ENCODE measurements at places on chromosomes 4 and X.
A peak's percentile ranks its signal among the peaks of the same experiment; 100 is the strongest.

GRCh38 chr4:21469438-21470300 is 478.9 kb downstream of the KCNIP4 start:
- DNase-seq: no peak

DNA sequence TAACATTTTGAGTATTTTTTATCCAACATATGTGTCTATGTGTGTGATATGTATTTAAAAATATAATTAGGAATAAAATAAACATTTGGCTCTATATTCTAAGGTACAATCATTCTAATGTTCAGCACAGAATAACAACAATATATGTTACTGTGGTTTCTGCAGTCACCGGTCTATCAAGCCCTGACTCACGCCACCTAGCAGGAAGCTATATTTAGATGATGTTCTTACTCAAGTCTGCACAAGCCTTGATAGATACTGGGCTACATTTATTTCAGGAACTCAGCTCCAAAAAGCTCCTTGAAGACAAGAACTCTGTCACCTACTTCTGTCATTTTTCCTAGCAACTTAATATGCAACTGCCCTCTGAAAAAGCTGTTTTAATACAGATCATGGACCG is 152.0 kb upstream of the FTHL17 start:
- DNase-seq: no peak

DNA sequence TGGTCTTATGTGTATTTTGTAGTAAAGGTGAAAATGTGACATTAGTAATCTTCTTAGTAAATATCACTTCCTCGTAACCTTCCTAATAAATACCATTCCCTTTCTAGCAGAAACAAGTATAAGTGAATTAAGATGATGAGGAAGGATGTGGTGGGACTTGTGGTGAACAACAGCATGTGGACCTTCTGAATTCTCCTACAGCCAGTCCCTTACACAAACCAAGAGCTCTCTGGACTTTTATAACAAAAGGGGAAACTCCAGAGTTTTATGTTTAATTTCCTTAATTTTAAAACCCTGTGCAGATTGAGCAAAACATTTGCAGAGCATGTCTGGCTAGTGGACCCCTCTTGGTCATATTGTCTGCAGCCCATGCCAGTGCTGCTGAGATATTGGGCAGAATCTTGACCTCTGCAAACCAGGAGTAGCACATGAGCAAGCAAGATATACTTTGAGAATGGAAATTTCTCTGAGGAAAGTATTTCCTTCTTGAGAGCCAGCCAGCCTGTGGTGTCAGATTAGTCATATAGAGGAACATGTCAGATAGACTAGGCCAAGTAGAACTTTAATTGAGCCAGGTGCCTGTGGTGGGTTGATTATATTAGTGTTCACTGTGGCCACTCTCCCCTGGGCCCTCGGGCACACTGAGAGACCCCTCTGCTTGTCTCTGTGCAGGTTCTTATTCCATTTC is 328.2 kb downstream of the DKK2 start:
- DNase-seq: no peak

DNA sequence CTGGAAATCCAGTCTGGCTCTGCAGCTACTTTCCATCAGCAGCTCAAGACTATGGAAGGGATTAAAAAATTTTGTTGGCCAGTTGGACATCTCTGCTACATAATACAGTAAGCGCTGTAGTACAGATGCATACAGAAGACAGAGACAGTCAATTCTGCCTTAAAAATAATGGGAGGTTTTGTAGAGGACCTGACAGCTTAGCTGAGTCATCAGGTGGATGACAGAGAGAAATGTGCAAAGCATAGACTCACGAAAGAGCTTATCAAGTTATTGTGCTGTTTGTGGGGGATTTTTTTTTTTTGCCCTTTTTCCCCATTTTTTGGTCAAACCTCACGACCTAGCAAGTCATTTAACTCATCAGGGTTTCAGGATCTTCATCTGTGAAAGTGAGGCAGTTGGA is 149.0 kb upstream of the SCML1 start:
- no peak for DNase-seq

DNA sequence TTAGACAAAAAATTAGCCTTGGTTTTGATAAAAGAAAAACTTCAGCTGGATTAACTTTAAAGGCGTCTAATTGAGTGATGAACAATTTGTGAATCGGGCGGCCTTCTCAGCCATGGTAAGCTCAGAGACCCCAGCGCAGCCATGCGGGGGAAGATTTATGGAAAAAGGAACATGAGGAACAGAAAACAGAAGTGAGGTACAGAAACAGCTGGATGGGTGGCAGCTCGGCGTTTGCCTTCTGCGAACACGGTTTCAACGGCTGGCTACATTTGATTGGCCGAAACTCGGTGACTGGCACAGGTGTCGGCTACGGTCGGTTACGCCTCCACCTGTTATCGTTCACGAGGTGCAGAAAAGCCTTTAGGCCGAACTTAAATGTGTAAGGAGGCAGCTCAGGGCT is 401.4 kb upstream of the FAT1 start:
- DNase-seq: no peak

- DNase-seq: no peak
Observed at GRCh38 chr4:40856840-40857362, 107.1 kb downstream of the NSUN7 start.

GRCh38 chr4:122614621-122615020 is 6.2 kb downstream of the IL21 start:
- no peak for DNase-seq

GRCh38 chrX:154321594-154321993 is 26.0 kb downstream of the TKTL1 start:
- DNase-seq: no peak

DNA sequence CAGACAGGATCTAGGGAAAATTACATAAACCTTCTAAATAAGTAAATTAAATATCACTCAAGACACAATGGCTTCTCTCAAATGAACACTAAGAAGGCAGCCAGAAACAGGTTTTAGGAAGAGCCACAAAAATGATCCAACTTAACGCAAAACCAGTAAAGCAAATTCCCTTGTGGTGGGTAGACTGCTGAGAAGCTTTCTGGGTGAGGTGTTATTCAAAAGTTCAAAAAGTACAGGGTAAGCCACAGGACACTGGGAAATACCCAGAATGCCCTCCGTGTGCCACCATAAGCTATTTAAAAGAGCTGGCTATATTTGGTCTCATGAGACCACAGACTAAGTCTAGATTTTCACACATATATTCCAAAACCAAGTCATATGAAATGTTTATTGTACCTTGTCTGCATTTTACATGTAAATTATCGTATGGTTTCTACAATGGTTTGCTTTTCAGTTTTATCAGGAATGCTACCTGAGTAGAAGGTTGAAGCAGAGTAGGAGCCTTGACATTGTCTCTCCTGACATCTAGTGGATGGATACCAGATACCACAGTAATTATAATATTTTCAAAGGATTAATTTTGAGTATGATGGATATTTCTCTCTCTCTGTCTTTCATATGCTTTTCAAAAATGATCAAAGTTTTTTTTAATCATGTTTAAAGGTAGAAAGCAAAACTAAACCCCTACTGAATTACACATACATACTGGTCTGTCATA is 109.3 kb upstream of the KLHL13 start:
- no peak for DNase-seq

- DNase-seq: peak; percentile 33
Observed at GRCh38 chr4:28966982-28967381, 1753.2 kb upstream of the PCDH7 start.

GRCh38 chr4:74415602-74416300 is 29.2 kb upstream of the AREG start:
- no peak for DNase-seq

DNA sequence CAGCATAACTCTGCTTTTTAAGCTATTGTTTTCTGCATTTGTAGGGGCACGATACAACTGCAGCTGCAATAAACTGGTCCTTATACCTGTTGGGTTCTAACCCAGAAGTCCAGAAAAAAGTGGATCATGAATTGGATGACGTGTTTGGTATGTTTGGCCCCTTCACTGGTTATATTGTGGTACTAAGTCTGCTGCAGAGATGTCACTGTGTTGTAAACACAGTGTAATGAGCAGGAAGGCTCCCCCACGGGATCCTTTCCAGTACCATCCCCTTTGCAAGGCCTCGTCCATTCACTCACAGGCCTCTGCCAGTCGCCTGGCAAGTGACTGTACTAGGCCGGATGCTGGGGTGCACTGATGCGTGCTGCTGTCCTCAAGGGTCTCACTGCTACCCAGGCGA is 13.8 kb downstream of the CYP4V2 start:
- DNase-seq: no peak

- DNase-seq: no peak
Observed at GRCh38 chrX:13742397-13743176, 8.0 kb downstream of the OFD1 start.

- no peak for DNase-seq
Observed at GRCh38 chr4:155032521-155033229, 175.8 kb upstream of the NPY2R start.

- DNase-seq: no peak
Observed at GRCh38 chr4:150315175-150315574, 236.9 kb downstream of the DCLK2 start.

GRCh38 chr4:56723201-56723605 is 42.1 kb upstream of the HOPX start:
- DNase-seq: no peak

DNA sequence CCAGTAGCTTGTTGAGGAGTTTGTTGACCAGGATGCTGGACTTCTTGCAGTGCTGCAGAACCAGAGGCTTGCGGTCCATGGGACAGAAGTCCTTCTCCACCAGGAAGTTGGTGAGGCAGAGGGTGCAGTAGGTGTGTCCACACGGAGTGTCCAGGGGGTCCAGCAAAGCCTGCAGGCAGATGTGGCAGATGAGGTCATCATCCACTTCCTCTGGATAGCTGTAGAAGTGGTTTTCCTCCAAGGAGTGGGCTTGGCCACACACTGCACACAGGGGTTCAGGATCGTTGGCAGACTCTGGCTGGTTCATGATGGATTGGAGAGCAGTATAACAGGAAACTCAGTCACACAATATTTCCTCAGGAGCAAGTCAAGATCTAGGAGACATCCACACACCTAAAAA is 17.6 kb downstream of the LNX1 start:
- DNase-seq: no peak

GRCh38 chr4:110415478-110415877 is 60.5 kb upstream of the ENPEP start:
- DNase-seq: no peak

DNA sequence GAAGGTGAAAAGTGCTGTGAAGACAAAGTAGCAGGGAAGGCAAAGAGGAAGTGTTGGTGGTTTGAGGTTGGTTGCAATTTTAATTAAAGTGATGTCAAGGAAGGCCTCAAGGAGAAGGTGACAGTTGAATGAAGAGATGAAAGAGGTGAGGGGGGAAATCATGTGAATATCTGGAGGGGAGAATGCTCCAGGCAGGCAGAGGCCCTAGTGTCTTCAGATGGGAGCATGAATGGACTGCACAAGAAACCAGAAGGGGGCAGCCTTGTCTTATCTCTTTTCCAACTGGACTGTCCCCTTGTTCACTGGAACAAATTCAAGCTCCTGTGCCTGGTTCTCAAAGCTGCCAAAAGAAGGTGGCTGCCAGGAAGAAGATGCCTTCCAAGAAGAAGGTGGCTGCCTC is 68.4 kb downstream of the MAOB start:
- no peak for DNase-seq
